Metanephros (tissue), 2 donors: ENCODE measurements at places on chromosomes 7 and 10. TPM values are rescaled to one million over a fixed set of nuclear protein-coding genes. Genes with fewer than 3 reads are reported as not detected.

EIF5AL1 gene
- total RNA-seq: 0.12 TPM

CUTC gene
- 16.8 TPM for total RNA-seq

KCP gene
- total RNA-seq: 16.2 TPM

UFSP1 gene
- total RNA-seq: 4.5 TPM
